CD4-positive, alpha-beta T cell treated with Interleukin-12 subunit alpha and Interleukin-12 subunit beta, for 1 hour (primary cell): ENCODE measurements at places on chromosomes 5 and 9.

DNA sequence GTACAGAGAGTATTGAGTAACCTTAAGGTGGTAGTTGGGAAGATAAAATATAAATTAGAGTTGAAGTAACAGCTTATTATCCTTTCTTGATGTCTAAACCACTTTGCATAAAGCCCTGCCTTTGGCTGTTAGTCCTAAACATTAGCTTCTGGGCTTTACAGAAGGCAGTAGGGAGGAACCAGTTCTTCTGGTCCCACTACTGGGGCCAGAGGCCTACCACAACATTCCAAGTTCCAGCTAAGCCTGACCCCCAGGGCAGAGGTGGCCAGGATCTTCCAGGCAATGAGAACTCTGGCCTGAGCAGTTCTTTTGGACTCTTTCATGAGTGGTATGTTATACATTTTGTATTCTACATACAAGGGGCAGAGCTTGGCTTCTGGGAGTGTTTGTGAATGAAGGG, 26.1 kb downstream of the DNAI1 start:
- no peak for DNase-seq

DNA sequence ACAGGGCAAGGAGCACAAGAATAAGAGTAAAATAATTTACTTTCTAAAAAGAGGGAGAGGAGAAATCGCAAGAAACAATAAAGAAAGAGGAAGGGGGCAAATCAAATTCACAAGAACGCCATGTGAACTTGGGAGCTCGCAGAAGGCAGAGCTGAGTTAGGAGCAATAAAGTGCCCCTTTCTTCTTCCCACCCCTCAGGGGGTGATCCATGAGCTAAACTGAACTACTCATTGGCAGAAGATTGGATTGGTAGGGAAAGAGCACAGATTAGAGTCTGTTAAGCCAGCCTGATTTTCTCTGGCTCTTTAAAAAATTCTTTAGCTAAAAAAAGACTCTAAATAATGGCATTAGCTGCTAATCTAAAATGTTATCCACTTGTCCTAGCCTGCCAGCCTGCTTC, 307.5 kb downstream of the EBF1 start:
- no peak for DNase-seq

GRCh38 chr9:77588271-77588937, 59.7 kb downstream of the GNA14 start:
- DNase-seq, result no peak

DNA sequence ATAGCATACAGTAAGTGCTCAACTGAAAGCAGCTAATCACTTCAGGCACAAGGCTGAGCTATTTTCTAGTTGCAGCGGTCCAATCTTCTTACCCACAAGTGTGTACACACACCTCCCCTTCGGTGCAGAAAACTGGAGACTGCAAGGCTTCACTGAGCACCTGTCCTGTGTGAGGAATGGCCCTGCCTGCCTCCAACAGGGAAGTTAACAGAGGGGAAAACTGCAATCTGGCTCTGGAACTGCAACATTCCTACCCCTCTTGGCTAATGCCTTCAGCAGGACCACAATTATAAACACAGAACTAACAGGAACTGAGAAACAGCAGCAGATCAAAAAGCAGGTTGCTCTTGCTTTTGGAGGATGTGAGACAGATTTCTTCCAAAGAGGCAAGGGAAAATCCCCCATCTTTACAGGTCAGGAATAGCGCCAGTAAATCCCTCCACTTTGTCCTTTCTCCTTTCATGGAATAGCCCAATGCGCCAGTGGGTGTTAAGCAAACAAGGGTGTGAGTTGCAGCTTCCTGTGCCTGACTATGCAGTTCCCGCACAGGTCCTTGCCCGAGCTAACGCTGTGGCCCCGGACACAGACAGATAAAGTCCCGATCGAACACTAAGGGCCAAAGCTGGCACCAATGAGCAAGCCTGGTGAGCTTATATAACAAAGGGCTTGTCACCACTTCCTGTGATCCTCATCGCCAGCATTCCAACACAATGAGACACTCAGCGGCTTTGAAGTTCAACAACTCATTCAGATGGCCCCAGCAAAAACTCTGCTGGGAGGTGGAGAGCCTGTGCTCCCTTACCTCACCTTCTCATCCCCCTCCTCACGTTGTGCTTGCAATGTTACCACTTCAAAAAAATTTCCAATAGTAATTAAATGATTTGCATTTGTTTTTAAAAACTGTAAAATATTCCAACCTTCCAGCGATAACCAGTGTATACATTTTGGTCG, 21.5 kb downstream of the SHB start:
- no peak for DNase-seq

DNA sequence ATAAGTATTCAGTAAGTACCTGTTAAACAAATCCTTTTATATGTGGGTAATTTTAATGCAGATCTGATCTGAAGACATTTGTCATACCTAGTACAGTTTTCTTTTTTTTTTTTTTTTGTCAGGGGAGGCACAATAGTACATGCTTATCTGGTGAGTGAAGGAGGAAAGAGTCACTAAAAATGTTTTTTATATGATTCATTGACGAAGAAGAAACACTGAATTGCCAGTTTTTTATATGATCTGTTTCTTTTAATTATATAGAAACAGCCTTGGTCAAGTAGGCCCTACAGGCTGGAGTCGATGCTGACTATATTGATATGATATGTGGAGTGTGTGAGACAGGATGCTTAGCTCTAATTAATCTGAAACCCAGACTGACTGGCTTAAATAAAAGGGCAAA, 315.2 kb downstream of the PSAT1 start:
- no peak for DNase-seq

GRCh38 chr9:3541206-3541605, 15.4 kb upstream of the RFX3 start:
- no peak for DNase-seq

DNA sequence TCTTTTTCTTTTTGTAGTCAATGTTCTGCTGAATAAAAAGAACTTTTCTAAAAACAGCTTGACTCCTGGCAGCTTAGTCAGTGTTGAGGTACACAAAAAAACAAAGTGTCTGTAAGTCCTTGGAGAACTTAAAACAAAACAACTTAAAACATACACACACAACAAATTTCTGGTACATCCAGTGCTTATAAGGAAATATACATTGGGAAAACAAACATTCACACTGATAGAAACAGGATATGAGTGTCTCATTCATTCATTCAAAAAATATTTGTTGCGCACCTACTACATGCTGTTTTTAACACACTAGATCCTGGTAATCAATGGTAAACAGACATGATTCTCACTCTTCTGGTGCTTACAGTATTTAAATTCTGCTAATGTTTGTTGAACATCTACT, 27.4 kb upstream of the MEGF9 start:
- DNase-seq, result no peak

DNA sequence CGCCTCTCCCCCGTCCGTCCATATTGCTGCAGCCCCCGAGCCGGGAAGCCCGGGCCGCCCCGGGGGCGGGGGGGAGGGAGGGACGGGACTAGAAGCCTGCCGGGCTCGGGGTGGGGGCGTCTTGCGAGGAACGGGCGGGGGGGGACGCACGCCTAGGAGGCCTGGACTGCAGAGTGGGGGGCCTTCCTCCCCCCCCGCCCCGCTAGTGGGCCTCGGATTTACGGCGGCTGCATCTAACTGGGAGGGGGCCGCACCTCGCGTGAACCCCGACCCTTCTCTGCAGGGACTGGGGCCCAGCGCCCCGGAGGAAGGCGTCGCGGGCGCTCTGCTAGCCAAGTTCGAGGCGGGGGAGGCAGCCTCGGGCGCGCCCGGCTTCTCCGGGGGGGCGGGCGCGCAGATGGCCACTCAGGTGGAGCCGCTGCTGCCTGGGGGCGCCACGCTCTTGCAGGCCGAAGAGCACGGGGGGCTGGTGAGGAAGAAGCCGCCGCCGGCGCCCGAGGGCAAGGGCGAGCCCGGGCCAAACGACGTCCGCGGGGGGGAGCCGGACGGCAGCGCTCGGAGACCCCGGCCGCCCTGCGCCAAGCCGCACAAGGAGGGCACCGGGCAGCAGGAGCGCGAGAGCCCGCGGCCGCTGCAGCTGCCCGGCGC, at the start of gene LARP1:
Gene LARP1 (plus strand): TSS at position 17 of the 648 bp plus-strand sequence. CDS start 381 bp downstream, at position 398.
- DNase-seq, result no peak

- DNase-seq, result no peak
Observed at GRCh38 chr9:99576876-99577275, 244.8 kb upstream of the NR4A3 start.

DNA sequence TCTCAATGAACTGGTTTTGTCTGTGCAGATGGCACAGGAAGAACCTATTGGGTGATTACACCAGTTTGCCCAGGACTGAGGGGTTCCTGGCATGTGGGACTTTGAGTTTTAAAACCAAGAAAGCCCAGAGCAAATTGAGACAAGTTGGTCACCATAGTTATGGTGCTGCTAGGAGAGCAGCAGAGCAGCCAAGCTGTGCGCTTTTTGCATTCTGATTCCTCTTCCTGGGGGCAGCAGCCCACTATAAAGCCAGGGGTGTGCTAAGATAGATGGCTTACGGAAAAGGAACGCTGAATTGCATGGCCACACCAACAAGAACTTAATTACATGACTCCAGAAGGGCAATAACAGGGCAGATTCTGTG, 49.7 kb downstream of the TIMD4 start:
- DNase-seq, result no peak
